Skeletal muscle cell (primary cell): ENCODE measurements at places on chromosomes 11 and 22.
A peak's percentile ranks its signal among the peaks of the same experiment; 100 is the strongest.

GRCh38 chr11:125941267-125941618 is 4.6 kb upstream of the VSIG10L2 start:
- no peak for DNase-seq

DNA sequence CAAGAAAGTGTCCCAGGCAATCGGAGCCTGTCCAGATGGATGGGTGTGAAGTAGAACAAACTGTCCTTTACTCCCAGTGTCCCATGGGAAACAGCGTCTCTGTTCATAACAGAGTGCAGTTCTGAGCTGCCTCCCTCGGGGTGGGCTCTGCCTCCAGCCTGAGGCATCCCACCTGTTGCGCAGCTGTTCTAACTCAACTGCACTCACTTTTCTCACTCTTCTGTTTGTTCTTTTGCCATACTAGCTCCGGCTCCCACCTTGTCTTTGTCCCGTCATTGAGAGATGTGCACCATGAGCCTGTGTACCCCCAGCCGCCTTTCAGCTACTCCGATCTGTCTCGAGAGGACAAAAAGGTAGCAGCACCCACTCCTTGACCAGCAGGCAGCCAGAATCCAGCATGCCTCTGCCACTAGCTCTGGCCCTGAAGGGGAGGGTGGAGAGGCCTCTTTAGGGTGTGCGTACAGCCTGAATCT is 20.7 kb upstream of the CDC42EP2 start:
- no peak for DNase-seq

- no peak for DNase-seq
Observed at GRCh38 chr11:134541355-134541754, 129.3 kb upstream of the B3GAT1 start.

- DNase-seq = no peak
Observed at GRCh38 chr11:58676563-58677135, 54.2 kb downstream of the CNTF start.

GRCh38 chr22:35896111-35896705 is 132.4 kb downstream of the RBFOX2 start:
- no peak for DNase-seq

DNA sequence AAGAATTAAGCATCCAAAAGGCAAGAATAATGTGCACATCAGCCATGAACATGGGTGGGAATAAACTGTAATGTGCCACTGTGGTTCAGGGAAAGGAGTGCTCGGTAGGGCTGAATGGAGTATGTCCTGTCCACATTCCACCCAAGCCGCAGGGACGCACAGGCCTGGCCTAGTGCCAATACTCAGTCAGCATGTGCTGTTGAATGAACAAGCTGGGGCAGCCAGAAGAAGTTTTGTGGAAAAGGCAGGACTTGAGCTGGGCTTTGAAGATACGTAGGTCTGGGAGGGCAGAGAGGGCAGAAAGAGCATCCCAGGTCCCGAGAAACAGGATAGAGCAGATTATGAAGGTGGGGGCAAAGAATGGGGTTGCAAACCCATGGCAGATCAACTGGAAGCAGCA is 60.0 kb upstream of the PLET1 start:
- peak; percentile 89 for DNase-seq

GRCh38 chr22:17101475-17102296 is 16.9 kb downstream of the IL17RA start:
- DNase-seq = no peak

GRCh38 chr11:128575961-128576350 is 11.4 kb downstream of the ETS1 start:
- DNase-seq = no peak

DNA sequence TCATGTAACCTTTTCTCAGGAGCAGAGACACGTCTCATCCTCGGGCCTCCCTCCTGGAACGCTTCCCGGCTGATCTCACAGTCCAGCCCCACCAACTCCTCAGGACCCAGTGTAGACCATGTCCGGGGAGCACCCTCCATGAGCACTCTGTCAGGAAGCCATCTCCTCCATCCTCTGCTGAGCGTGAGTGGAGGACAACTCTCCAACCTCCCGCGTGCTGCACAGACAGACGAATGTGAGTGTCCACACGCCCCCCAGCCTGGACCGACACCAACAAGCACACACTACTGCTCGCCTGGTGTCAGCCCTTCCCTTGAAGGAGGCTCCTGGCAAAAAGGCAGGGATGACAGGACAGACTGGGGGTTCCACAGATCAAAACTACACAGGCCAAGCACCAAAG is 86.6 kb downstream of the SHANK2 start:
- DNase-seq = no peak

- no peak for DNase-seq
Observed at GRCh38 chr11:77993902-77994301, 566 bp downstream of the INTS4 start.

- no peak for DNase-seq
Observed at GRCh38 chr11:62595124-62595523, 3.8 kb upstream of the TUT1 start.

DNA sequence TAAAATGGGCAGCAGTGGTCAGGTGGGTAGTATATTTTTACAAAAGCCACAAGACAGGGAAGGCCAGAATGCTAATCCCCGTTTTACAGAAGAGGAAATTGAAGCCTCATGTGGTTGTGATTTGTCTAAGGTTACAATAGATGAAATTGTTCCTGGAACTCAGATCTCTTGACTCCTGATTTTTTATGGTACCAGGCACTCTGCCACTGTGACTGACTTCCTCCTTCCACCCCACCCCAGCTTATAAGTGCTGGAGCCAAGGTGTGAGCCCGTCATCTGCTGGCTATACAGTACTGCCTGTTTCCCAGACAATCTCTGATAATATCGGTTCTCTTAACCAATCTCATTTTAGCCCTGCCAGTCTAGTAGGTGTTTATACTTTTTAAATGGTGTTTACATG is 1.9 kb downstream of the SLC5A1 start:
- DNase-seq = no peak

DNA sequence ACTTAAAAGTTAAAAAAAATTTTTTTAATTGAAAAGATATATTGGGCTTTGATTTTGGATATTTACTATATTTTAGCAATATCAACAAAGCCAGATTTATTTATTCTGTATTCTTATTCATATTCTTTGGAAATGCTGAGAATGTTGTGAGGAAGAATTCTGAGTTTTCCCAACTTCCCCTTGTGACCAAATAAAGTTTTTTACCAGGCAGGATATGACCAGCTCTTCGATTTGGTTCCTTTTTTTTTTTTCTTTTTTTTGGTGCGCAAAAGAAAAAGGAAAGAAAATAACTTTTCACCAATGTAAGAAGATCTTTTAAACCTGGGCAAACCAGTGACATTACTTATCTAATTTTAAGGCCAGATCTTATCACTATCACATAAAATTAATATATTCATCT is 12.9 kb downstream of the TCP11L1 start:
- DNase-seq = no peak

DNA sequence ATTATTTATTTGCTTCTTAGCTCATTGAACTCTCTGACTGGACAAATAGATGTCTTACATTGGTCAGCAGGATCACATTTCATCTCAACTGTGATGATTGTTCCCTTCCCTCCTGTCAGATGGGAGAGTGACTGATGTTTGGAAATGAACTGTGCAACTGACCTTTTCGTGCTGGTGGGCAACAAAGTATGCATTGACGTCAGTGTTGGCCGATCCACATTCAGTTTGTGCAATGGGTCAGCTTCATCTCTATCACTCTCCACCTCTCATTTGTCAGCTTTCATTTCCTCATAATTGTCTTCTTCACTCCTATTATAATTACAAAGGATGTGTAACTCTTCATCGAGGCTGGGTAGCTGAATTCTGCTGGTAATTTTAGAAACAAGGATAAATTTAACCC is 71.3 kb downstream of the PPP2R1B start:
- peak; percentile 91 for DNase-seq

DNA sequence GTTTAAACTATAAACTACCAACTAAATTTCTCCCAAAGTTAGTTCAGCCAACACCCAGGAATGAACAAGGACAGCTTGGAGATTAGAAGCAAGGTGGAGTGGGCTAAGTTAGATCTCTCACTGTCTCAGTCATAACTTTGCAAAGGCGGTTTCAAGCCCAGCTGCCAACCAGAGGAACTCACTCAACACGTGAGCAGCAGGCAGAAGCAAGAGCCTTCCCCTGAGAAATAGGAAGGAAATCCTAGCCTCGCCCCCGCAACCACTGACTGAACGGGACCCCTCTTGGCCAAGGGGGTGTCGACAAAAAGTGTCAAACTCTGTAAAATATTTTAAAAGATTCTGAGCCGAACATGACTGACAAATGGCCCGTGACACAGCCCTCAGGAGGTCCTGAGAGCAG is 4.4 kb upstream of the KRTAP5-9 start:
- no peak for DNase-seq

GRCh38 chr11:17887779-17888178 is 125.1 kb downstream of the SERGEF start:
- peak; percentile 19 for DNase-seq

DNA sequence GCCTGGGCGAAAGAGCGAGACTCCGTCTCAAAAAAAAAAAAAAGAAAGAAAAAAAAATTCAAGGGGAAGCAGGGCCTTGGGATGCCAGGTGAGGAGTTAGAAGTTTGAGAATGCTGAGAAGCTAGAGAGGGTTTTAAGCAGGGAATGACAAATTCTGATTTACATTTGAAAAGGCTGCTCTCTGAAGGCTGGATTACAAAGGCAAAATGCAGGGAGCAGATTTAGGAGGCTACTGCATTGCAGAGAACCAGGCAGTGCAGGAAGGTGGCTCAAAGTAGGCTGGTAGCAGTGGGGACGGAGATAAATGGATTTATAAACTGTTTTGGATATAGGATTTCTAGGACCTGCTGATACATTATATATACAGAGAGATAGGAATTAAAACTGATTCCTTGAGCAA is 66.6 kb downstream of the KCNC1 start:
- DNase-seq = no peak

GRCh38 chr11:93573184-93573583 is 30.0 kb upstream of the SMCO4 start:
- DNase-seq = no peak

DNA sequence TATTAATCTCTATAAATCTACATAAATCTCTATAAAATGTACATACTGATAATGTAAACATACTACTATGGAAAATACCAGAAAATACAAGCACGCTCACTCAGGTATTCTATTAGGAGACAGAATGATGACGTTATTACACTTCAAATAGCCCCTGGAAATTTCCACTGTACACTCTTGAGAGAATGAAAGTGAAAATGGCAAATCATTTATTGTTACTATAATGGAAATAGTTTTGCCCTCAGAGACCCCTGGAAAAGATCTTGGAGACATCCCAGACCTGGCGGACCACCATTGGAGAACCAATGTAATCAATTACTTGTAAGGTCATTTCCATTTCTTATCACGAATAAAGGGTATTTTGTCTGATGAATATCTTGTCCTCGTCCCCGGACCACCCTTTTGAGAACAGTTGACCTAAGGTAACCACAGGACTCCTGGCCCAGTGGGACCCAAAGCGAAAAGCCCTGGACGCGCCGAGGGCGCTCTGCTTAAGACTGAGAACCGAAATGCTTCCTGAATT is 509 bp upstream of the PRRG4 start:
- DNase-seq = no peak

DNA sequence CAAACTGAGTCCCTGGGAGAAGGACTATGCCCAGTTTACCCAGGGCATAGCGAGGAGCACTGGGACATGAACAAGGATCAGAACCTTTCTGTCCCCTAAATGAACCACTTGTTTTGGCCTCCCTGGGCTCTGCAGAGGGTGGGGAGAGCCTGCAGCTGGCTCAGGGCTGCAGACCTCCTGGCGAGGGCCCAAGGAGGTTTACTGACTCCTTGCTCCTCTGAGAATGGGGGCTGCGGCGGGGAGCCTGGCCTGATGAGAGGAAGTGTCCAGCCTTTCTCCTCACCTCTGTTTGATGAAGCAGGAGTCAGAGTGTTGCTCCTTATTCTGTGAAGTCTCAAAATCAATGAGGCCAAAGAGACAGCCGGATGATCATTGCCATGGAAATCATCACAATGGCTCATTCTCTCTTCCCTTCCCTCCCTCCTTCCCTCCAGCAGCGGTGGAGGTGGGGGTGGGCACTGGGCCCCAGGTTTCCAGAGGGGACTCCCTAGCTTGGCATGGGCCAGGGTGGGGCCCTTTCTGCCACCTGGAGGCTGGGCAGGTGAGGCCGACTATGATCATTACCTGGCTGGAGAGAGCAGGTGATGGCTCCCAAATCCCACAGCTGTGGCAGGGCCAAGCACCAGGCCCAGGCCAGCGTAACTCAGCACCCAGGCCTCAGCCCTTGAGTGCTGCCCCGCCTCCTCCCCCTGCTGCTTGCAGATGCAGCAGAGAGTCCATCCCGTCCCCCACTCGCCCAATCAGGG is 169.7 kb downstream of the CEP164 start:
- DNase-seq = no peak

DNA sequence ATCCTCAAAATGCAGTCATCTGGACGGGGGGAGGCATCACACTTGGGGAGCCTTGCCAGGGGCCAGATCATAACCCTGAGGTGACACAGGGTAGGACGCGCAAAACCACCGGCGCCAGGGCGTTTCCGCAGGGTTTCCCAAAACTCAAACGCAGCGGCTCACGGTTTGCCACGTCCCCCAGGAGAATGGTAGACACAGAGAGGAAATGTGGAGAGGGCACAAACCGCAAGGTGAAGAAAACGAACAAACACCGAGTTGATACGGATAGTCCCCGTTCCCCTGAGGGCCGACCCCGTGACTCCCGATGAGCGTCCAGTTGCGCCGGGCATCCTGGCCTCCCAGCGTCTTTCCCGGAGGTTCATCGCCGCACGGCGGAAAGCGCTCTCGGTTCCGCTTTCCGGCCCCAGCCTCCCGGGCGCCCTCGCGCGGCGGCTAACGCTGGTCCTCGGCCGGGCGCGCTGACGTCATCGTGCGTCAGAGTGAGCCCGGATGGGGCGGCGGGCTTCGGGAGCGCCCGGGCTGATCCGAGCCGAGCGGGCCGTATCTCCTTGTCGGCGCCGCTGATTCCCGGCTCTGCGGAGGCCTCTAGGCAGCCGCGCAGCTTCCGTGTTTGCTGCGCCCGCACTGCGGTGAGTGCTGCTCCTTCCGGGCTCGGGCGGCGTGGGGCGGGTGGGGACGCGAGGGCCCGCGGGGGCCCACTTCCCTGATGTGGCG is at the start of gene BIRC2:
BIRC2 (plus strand) TSS at position 467 of the 714 bp plus-strand sequence. CDS start 2,641 bp downstream, outside the sequence.
- peak; percentile 64 for DNase-seq

GRCh38 chr11:106601684-106602297 is 416.5 kb downstream of the GUCY1A2 start:
- DNase-seq = no peak

GRCh38 chr22:50031189-50032091 is 18.9 kb upstream of the IL17REL start:
- DNase-seq = no peak

- no peak for DNase-seq
Observed at GRCh38 chr11:115065830-115066664, 387.7 kb downstream of the NXPE2 start.

DNA sequence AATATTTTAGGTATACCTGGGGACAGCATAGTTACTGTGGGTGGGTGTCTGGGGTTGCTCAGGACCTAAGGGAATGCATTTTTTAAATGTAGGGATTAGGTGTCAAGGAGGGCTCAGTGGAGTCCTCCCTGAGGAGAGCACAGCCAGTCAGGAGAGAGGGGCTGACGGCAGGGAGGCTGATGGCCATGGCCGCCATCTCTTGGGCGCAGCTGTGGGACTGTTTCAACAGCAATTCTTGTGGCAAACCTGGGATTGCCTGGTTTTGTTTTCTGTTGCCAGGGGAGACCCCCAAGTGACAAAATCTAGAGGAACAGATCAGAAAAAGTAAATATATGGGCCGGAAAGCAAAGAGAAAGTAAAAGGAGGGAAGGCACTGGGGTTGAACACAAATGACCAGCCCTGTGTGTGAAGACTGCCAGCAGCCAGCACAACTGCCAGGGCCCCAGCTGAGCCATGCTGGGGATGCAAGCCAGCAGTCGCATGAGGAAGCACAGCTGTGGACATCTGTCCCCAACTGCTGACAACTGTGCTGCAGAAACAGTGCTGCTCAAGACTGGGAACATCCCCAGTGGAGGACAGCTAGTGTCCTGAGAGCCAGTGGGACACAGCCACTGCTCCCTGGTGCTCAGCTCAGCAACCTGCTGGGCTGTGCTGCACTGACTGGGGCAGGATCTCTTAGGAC is 10.5 kb downstream of the MIF start:
- DNase-seq = no peak
